ENCODE measurements at places on chromosomes 12 and 14.

DNA sequence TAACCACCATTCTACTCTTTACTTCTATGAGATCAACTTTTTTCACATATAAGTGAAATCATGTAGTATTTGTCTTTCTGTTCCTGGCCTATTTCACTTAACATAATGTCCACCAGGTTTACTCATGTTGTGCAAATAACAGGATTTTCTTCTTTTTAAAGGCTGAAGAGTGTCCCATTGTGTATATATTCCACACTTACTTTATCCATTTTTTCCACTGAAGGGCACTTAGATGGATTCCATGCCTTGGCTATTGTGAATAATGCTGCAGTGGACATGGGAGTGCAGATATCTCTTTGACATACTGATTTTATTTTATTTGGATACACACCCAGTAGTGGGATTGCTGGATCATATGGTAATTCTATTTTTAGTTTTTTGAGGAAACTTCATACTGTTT lies 181.1 kb upstream of the HMGA2 start:
- no peak for DNase-seq

GRCh38 chr12:80268924-80269749 lies 169.8 kb downstream of the OTOGL start:
- no peak for DNase-seq

- no peak for DNase-seq
Observed at GRCh38 chr12:65561798-65562382, 262.4 kb upstream of the HMGA2 start.

- DNase-seq = peak; percentile 65
Observed at GRCh38 chr12:124774462-124775167, 89.0 kb downstream of the SCARB1 start.

- DNase-seq = peak; percentile 66
Observed at GRCh38 chr14:102917469-102918211, 4.8 kb upstream of the AMN start.

Measured in stimulated activated CD4-positive, alpha-beta T cell treated with anti-CD3 and anti-CD28 coated beads, Interleukin-4, amount 100 ng/mL, for 1 hour (primary cell).